Activated CD4-positive, alpha-beta T cell treated with anti-CD3 and anti-CD28 coated beads, Interleukin-2, amount 10 ng/mL, durations not matched to agents 24 days and 14 days (primary cell): ENCODE measurements at places on chromosomes 2 and 18.
A peak's percentile ranks its signal among the peaks of the same experiment; 100 is the strongest.

GRCh38 chr18:48800876-48801727, 149.7 kb downstream of the SMAD7 start:
- DNase-seq = no peak

GRCh38 chr18:75170022-75170789, 38.7 kb downstream of the PTGR3 start:
- no peak for DNase-seq

DNA sequence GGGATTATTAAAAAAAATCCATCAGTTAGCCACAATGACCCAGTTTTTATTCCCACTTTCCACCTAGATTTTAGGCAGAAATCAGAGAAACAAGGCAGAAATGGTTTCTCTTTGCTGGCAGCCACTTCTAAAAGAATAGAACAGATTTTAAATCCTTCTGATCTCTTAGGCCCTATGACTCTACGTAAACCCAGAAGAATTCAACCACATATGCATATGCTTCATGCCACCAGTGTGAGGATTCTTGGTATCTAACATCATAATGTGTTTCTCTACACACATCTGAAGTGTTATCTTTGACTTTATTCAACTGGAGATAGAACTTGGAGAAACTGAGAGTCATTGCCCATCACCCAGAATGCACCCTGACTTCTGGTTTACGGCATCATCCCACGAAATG, 128.7 kb upstream of the TANK start:
- no peak for DNase-seq

- peak; percentile 69 for DNase-seq
These were observed 328.5 kb upstream of the FANCL start for GRCh38 chr2:58569475-58570185.

DNA sequence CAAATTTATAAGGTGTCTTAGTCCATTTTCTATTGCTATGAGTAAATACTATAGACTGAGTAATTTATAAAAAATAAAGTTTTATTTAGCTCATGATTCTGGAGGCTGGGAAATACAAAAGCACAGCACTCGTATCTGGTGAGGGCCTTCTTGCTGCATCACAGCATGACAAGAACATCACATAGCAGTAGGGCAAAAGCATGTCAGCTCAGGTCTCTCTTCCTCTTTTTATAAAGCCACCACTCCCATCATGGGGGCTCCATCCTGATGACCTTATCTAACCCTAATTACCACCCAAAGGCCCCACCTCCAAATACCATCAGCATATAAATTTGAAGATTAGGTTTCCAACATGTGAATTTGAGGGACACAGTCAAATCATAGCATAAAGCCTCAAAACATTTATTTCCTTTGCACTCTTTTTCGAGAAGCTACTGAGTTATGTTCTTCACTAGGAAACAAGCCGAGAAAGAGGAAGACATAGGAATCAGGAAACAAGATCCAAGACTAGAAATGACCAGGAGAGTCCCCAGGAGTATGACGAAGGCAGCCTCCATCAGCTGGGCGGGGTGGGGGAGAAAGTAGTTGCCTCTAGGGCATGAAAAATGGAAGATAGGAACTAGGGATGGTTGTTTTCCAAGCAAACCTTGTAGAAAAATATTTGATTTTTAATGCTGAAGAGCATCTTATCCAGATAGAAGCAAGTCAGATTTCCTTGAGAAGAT, 24.1 kb upstream of the NABP1 start:
- DNase-seq = no peak

DNA sequence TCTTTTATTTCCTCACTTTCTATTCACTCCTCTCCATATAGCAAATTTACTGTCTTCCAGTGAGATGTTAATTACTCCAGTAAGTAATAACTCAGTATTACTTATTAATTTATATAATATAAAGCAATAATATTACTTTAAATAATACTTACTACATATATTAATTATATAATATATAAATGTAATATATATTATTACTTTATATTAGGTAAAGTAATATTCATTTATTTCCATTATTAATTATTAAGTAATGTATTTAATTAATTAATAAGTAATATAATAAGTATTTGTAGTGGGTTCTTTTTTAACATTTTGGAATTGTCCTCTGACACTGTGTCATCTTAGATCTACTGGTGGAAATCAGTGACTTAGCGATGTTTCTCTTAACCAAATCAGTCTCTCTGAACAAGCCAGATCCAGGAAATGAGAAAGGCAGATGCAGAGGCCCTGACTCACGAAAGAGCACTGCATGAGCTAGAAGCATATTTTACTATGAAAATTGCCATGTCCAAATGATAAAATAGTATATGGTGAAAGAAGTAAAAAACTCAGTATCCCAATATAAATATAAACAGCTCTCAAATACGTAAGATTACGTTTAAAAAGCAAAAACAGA, 115.9 kb downstream of the DSEL start:
- DNase-seq = no peak

DNA sequence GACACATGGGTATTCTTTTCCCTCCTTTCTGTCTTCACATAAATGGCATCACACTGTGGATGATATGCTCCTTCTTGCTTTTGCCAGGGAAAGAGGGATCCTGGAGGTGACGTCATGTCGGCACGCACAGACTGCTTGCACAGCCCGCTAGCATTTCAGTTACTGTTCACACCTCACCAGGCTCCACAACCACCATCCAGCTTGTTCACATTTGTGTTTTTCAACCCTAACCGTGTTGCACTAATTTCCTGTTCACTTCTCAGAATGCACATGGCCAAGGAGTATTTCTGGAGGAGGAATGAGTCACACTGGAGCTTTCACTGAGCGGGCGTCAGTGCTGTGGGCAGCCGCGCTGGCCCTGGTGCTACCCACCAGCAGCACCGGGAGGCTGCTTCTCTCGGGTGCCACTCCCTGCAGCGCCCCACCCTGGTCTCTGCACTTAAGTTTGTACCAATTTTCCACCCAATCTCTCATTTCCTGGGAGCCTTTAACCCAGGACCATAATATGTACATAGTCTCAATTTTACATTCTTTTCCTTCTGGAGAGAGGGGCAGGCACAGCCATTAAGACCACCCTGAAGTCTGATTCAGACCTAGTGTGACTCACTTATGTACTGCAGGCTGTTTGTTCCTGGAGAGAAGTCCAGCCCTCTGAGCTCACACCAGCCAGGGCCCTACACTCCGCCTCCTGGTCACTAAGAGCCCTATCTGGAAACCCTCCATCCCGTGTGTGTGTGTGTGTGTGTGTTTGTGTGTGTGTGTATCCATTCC, 65.1 kb downstream of the MBP start:
- DNase-seq = peak; percentile 91

- DNase-seq = no peak
These were observed 89.5 kb downstream of the CERS6 start for GRCh38 chr2:168545439-168546082.

DNA sequence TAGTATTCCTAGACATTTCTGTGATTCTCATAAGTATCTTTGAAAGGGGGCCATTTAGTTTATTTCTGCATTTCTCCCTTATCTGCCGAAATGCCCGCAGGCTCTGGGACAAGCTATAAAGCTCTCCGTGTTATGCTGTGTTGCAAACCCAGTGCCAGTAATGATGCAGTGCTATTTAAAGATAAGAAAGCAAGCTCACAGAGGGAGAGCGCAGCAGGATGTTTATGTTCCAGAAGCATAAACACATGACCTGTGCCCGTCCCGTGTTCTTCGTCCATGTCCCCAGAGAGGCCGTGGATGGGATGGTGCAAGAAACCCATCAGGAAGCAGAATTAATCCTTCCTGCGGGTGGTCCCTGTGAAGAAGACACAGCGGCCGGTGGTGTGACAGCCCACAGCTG, 99.4 kb downstream of the NEDD4L start:
- no peak for DNase-seq

GRCh38 chr2:10271946-10272345, 30.8 kb upstream of the HPCAL1 start:
- DNase-seq = no peak

GRCh38 chr2:230592775-230593174, 119.9 kb upstream of the CAB39 start:
- DNase-seq = peak; percentile 70

GRCh38 chr2:33287507-33288005, 188.9 kb upstream of the RASGRP3 start:
- no peak for DNase-seq
